ENCODE measurements at places on chromosomes 4 and X.

GRCh38 chr4:127849505-127850234 is 31.0 kb upstream of the PLK4 start:
- DNase-seq = no peak

GRCh38 chr4:47915378-47915777 is 995 bp upstream of the NFXL1 start:
- DNase-seq = no peak

GRCh38 chr4:71229477-71230270 is 109.1 kb upstream of the SLC4A4 start:
- peak; percentile 71 for DNase-seq

GRCh38 chr4:673349-674091 is 556 bp downstream of the ATP5ME start:
- no peak for DNase-seq
